CD8-positive, alpha-beta memory T cell (primary cell): ENCODE measurements at places on chromosomes 11 and 22. TPM values are rescaled to one million over a fixed set of nuclear protein-coding genes. Genes with fewer than 3 reads are reported as not detected.

DNA sequence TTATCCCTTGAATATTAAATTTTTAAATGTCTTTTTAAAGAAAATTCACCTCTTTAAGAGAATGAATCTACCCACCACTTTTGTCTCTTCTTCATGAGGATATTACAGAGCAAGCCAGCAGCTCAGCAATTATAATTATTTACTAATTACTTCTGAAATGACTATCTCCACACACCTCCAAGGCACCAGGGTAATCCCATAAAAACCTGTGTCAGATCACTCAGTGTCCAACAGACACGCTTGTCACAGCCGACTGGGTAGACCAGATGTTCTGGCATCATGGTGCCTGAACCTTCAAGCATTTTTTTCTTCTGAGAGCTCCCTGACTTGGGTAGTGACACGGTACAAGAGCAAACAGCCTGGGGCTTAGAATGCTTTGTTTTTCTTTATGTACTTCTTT lies 61.4 kb downstream of the EFCAB6 start:
- no peak overlapping the region for H3K27ac ChIP-seq
- no peaks in the 10 kb centered on the region for H3K4me1 ChIP-seq
- no peak overlapping the region for H3K4me3 ChIP-seq

DNA sequence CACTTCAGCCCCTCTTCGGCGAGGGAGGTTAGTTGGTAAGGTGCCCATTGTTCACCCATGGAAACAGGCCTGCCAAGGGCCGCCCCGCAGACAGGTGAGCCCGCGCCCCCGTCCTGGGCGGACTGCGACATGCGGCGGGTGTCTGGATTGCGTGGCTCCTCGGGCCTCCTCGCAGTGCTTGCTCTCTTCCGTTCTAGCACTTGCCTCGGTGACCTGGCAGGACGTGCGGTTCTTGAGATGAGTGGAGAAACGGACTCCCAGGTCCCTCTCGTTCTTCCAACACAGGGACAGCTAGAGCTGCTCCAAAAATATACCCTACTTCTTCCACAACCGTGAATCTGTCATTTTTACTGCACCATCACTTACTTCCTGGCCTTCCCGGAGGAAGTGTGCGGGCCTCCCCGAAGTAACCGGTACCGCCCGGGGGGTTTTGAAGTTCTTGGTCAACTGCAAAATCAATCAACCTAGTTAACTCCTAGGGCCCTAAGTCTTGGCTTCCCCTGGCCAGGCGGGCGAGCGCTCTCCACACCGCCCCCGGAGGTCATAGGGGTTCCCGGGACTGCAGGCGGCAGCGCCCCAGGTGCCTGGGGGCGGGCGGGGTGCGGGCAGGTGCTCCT lies 745 bp upstream of the ZBTB44 start:
- DNase-seq = peak; percentile 36
- H3K4me1 ChIP-seq = peaks cover 38% of the 10 kb centered on the region
- no peaks in the 10 kb centered on the region for H3K36me3 ChIP-seq
- H3K27ac ChIP-seq = peak overlapping the region; percentile 62

GRCh38 chr22:29457730-29458129 lies 19.3 kb downstream of the RFPL1 start:
- H3K36me3 ChIP-seq = no peaks in the 10 kb centered on the region
- DNase-seq = no peak
- no peaks in the 10 kb centered on the region for H3K4me1 ChIP-seq
- no peak overlapping the region for H3K4me3 ChIP-seq

The TRIM49 gene
- not detected for total RNA-seq

The PNPLA3 gene
- total RNA-seq = not detected

DNA sequence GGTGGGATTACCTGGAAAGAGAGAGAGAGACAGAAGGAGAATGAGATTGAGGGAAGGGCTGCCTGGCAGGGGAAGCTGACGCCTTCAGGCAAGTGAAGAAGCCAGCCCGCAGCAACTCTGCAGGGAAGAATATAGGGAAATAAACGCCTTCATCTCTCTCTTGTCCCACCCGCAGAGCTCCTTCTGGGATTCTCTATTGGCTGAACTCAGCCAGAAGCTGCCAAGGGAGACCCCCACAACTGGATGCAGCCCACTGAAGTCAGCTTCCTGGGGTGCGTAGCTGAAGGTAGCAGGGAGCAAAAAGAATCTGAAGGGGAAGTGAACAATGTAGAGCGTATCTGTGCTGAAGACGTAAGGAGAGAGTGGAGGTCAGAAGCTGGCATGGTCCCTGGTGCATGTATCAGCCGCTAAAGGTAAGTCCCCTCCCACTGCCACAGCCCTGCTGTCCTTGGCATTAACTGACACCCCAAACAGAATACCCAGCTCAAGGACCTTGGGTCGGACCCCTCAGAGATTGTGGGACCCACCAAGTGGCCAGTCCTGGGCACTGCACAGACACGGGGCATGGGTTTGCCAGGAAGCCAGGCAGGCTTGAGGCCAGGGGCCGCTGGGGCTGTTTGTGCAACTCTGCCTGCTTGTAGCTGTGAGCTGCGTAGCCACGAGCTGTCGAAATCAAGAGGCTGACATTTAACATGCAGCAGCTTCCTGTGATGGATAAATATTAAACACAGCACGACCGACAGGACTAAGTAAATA lies 469.9 kb downstream of the MN1 start:
- no peaks in the 10 kb centered on the region for H3K27me3 ChIP-seq
- H3K4me3 ChIP-seq = no peak overlapping the region
- H3K36me3 ChIP-seq = no peaks in the 10 kb centered on the region

DNA sequence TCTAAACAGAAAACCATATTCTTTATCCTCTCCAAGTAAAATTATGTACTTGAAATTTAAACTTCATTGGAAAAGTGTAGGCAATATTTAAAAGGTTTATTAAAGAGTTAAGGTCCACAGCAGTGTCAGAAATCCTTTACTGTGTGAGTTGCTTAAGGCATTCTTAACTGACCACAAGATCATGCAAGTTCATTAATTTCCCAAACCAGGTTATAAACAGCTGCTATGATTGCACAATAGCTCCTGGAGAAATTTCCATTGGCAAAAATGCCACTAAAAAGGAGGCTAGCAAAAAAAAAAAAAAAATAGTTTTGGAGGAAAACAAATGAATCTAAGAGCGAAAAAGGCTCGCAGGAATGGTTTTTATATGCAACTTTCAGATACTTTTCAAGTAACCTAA lies 106.2 kb downstream of the ETS1 start:
- H3K27me3 ChIP-seq = no peaks in the 10 kb centered on the region
- peaks cover 82% of the 10 kb centered on the region for H3K36me3 ChIP-seq
- DNase-seq = no peak
- no peak overlapping the region for H3K27ac ChIP-seq
- H3K4me1 ChIP-seq = peaks cover 98% of the 10 kb centered on the region

GRCh38 chr11:8033305-8034105 lies 46.4 kb downstream of the EIF3F start:
- DNase-seq = peak; percentile 36
- H3K27me3 ChIP-seq = peaks cover 6% of the 10 kb centered on the region
- no peak overlapping the region for H3K4me3 ChIP-seq
- peaks cover 5% of the 10 kb centered on the region for H3K4me1 ChIP-seq
- H3K27ac ChIP-seq = no peak overlapping the region

DNA sequence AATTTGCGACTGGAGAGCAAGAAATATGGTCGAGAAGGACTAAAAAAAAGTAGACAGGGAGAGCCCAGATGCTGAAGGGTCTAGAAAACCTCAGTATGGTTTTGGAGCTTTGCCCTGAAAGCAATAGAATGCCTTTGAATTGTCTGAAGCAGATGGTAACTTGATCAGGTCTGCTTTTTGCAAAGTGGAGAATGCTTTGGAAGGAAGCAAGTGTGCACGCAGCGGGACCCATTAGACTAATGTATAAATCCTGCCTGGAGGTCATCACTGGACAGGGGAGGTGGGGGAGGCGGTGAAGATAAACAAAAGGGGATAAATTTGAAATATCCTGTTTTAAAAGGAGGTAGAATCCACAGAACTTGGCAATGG lies 757 bp upstream of the HINFP start:
- H3K36me3 ChIP-seq = peaks cover 7% of the 10 kb centered on the region
- peak overlapping the region; percentile 67 for H3K4me3 ChIP-seq
- no peaks in the 10 kb centered on the region for H3K27me3 ChIP-seq
- peaks cover 32% of the 10 kb centered on the region for H3K4me1 ChIP-seq
- DNase-seq = no peak

The SLC1A2 gene
- total RNA-seq = not detected

- no peak for DNase-seq
- H3K27ac ChIP-seq = no peak overlapping the region
- no peaks in the 10 kb centered on the region for H3K27me3 ChIP-seq
- H3K4me1 ChIP-seq = no peaks in the 10 kb centered on the region
- no peak overlapping the region for H3K4me3 ChIP-seq
- peaks cover 56% of the 10 kb centered on the region for H3K36me3 ChIP-seq
Observed at GRCh38 chr22:46714550-46714949, 23.5 kb downstream of the CERK start.

- DNase-seq = no peak
- H3K4me1 ChIP-seq = peaks cover 3% of the 10 kb centered on the region
- no peaks in the 10 kb centered on the region for H3K36me3 ChIP-seq
- peaks cover 13% of the 10 kb centered on the region for H3K27me3 ChIP-seq
- no peak overlapping the region for H3K27ac ChIP-seq
Observed at GRCh38 chr11:110093407-110094297, 460 bp downstream of the ZC3H12C start.

The TBX10 gene
- not detected for total RNA-seq

DNA sequence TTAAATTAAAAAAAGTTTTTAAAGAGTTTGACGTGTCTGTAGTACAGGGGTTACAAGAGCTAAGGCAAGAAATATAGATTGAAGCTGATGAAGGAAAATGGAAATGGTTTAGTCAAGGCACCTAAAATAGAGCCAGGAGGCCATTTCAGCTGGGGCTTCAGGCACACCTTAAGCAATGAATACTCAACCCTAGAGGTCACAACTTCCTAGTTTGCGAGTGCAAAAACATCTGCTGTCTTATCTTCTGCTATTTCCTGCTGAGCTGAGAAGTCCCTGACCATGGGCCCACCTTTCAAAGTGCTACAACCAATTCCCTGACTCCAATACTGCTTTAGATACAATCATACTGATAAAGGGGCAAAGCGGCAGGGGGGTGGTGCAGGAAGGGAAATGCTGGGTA lies 87.4 kb downstream of the DLG2 start:
- DNase-seq = no peak
- no peak overlapping the region for H3K27ac ChIP-seq
- no peak overlapping the region for H3K4me3 ChIP-seq
- no peaks in the 10 kb centered on the region for H3K4me1 ChIP-seq

- DNase-seq = no peak
- no peak overlapping the region for H3K4me3 ChIP-seq
- H3K4me1 ChIP-seq = no peaks in the 10 kb centered on the region
- no peaks in the 10 kb centered on the region for H3K36me3 ChIP-seq
- H3K27ac ChIP-seq = no peak overlapping the region
Observed at GRCh38 chr11:108897071-108897481, 232.2 kb downstream of the DDX10 start.

The METTL15 gene
- total RNA-seq = 14.1 TPM

DNA sequence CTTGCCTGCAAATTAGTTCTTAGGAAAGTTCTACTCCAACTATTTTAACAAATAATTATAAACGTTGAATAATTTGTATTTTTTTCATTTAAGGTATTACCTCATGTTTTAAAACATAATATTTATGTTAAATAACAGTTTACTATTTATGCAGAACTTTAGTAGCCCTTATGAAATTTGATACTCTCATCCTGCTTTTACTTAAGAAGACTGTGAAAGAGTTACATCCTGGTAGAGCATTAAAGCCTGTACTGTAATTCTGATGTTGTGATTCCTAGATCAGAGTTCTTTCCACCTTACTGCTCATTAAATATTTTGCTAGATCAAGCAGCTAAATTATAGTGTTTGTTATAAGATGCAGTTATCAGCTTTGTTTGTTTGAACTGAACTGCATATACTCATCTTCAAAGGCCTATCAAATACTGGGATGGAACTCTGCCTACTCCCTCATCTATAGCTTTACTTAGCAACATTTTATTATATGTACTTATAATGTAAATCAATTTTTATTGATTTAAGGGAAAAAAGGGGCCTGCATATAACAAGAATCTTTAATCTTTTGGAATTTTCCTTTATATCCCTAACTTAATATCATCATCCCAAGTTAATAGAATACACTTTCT lies 304.2 kb downstream of the DYNC2H1 start:
- no peak overlapping the region for H3K4me3 ChIP-seq
- H3K36me3 ChIP-seq = no peaks in the 10 kb centered on the region
- DNase-seq = no peak
- no peaks in the 10 kb centered on the region for H3K4me1 ChIP-seq
- no peak overlapping the region for H3K27ac ChIP-seq

The SPA17 gene
- 2.2 TPM for total RNA-seq

DNA sequence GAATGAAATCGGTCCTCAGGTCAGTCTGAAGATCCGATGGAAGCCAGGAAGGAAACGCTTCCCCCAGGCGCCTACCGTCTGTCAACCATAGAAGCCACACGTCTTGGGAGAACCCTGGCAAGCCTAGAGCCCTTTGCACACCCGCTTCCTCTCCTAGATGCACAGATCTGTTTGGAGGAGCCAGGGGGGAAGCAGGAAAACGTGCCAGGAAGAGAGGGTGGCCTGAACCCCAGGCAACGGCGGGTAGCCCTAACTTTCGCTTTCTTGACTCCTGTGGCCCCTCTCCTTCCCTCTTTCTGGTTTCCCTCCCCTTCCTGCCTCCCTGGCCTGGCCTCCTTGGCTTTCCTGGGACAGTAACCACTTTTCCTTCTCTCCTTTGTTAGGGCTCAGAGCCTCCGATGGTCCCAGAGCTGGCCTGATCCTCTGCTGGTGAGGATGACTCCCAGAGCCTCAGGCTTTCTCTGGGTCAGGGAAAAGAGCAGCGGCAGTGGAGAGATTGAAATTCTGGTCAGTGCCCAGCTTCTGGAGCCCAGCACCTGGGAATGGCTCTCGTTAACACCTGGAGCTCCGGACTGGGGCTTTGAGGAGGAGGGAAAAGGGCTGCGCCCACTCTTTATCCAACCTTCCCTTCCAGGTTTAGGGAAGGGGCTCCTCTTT lies 2.1 kb downstream of the FXYD6 start:
- no peak for DNase-seq
- H3K4me1 ChIP-seq = peaks cover 32% of the 10 kb centered on the region
- no peak overlapping the region for H3K27ac ChIP-seq
- H3K27me3 ChIP-seq = peaks cover 42% of the 10 kb centered on the region
- H3K4me3 ChIP-seq = no peak overlapping the region

The XKR3 gene
- total RNA-seq = not detected

The MYO7A gene
- total RNA-seq = 0.31 TPM

The FOXR1 gene
- not detected for total RNA-seq

The TCN1 gene
- total RNA-seq = not detected

DNA sequence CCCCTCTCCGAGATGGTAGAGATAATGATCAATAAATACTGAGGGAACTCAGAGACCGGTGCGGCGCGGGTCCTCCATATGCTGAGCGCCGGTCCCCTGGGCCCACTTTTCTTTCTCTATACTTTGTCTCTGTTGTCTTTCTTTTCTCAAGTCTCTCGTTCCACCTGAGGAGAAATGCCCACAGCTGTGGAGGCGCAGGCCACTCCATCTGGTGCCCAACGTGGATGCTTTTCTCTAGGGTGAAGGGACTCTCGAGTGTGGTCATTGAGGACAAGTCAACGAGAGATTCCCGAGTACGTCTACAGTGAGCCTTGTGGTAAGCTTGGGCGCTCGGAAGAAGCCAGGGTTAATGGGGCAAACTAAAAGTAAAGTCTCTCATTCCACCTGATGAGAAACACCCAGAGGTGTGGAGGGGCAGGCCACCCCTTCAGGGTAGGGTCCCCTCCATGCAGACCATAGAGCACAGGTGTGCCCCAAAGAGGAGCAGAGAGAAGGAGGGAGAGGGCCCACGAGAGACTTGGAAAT lies 43.2 kb downstream of the IGLL1 start:
- no peak for DNase-seq
- peak overlapping the region; percentile 24 for H3K27ac ChIP-seq
- no peaks in the 10 kb centered on the region for H3K36me3 ChIP-seq
- H3K27me3 ChIP-seq = no peaks in the 10 kb centered on the region
- H3K4me3 ChIP-seq = no peak overlapping the region

The PGA4 gene
- not detected for total RNA-seq

The KDM4E gene
- total RNA-seq = not detected
